ENCODE measurements at places on chromosomes 6 and 20.

GRCh38 chr6:31713991-31714684, 1.0 kb upstream of the LY6G6D start:
- DNase-seq, result no peak

- no peak for DNase-seq
Observed at GRCh38 chr6:169783971-169784820, 32.8 kb downstream of the ERMARD start.

DNA sequence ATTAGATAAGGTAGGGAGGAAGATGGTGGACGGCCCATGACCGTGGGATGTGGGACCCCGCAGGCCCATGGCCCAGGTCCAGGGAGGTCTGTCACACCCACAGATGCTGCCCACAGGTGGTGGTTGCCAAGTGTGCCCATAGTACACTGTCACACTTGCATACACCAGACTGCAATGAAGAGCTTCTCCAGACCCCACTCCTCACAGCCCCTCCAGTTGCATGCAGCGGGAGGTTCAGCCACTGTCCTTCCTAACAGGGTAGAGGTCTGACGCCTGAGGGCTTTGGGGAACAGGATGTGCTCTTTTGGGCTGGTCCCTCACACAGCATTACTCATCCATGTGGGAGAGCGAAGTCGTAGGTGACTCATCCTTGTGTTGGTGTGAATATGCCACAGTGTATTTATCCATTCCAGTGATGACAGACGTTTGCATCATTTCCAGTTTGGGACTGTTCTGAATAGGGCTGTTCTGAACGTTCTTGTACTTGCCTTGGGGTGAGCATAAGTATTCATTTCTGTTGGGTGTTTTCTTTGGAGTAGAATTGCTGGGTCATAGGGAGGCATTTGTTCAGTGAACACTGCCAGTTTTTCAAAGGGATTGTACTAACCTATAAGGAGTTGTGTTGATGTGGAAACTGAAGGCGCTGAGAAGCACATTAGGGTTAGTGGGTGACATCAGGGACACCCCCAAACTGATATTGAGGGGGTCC, 10.1 kb upstream of the PYGB start:
- peak; percentile 91 for DNase-seq

DNA sequence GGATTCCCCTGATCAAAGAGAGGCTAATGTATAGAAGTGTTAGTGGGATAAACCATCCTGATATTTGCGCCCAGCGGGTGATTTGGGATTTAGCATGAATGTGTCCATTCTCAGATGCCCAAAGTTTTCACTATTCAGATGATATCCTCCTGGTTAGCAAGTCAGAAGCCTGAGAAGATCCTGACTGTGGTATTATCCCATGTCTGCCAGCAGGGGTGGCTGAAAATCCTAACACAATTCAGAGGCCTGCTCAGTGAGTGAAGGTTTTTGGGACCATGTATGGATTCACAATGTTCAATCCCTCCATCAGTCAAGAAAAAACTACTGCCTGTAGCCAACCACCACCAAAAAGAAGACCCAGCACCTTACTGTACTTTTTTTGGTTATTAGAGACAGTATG, 34.1 kb upstream of the SPACA1 start:
- peak; percentile 24 for DNase-seq

GRCh38 chr20:47677635-47678453, 107.4 kb downstream of the SULF2 start:
- peak; percentile 77 for DNase-seq
